NCI-H2107 (cell line): ENCODE measurements at places on chromosomes 5 and 9.
A peak's percentile ranks its signal among the peaks of the same experiment; 100 is the strongest.

DNA sequence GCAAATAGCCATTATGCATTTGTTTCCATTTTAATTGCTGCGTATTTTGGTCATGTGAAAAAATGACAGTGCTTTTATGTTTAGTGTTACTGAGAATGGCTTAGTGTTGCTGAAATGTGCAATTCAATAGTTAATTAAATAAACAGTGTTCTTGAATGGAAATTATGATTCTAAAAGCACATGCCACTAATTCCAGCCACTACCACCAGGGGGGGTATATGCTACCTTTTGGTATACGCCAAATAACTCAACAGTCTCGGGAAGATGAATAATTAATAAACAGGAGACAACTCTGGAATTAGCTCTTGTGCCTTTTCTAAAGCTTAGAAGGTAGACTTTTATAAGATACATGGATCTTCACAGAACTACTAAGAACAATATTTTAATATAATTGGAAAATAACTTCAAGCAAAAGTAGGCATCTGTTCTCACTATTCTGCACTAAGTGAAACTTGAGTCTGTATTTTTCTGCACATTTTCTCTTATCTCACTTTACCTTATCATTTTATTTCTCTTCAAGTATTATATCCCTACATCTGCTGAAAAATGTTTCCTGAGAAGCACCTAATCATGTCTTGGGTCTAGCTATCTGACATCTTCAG, 83.5 kb upstream of the MINAR2 start:
- DNase-seq: no peak

- DNase-seq: no peak
Observed at GRCh38 chr5:10111571-10111970, 138.1 kb downstream of the ATPSCKMT start.

DNA sequence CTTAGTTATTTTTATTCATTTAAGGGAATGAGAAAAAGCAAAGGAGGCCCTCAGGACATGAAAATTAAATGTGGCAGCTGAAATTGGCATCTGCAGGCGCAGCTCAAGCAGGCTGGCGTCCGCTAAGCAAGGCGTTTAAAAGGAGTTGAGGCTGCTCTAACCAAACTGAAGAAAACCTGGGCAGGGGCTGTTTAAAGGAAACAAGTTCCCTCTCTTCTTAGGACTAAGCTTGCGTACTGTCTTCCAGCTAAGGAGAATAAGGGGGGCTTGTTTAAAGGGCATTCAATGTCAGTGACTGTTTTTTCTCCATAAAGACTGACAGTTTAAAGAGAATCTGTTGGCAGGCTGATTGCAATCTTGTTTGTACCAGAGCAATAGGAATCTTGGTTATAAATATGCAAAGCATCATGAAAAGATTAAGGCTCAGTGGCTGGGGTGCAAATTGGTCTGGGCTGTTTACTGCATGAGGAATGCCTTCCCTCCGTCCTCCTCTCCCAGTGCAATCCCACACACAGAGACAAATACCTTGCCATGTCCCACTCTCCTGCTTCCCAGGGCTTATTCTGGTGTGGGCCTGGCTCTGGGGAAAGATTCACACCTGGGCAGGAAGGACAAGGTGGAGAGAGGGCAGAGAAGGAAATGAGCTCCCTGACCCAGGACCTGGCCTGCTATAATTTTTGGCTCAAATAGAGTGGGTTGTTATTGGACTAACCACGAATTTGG, 85.9 kb upstream of the LIFR start:
- no peak for DNase-seq

GRCh38 chr9:134887686-134888602, 7.3 kb downstream of the FCN2 start:
- no peak for DNase-seq

DNA sequence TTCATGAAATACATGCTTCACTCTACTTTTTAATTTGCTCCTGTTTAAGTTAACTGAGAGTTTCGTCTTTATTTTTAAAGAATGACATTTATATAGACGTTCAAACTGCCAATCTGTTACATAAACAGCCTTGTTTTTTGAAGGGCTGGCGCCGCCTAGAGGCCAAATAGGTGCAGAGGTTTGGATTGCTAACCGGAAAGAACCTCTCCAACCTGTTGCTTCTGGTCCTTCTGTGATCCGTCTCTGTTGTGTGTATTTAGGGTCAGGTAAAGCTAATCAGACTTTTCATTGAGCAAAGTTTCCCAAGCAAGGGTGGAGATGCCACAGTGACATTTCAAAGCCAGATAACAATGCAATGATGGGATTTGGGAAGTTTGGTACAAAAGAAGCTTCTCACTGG, 39.5 kb upstream of the GLIS3 start:
- peak; percentile 37 for DNase-seq

DNA sequence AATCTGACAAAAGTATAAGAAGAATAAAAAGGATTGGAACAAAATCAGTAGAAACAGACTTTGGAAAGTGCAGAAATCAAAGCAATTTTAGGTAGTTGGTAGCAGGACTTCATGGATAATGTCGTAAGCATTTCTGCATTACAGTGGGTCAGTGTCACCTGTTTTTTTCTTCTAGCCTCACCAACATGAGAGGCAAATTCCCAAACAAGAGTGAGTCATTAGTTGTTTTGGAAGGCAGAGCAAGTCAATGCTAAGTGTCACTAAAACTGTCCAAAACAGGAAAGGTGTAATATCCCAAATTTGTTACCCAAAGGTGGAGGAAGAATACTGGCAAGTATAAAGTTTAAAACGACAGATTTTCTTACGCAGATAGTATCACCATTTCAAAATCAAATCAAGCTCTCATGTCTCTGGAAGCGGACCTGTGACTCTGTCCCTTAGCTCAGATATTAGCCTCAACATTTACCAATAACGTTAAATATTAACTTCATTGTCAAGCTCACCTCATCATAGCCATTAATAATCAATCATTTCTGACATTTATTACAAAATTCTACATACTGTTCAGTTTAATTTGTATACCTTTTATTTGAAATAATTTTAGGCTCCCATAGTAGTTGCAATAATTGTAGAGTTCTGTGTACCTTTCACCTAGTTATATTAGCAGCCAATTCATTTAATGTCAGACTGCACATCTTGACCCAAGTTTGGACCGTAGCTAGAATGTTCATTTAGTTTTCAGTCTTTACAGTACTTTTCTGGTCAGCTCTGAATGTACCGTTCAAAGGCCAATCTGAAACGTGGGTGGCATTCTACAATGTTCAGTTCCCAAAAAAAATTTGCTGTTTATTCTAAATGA, 901.2 kb upstream of the COX7C start:
- DNase-seq: no peak

DNA sequence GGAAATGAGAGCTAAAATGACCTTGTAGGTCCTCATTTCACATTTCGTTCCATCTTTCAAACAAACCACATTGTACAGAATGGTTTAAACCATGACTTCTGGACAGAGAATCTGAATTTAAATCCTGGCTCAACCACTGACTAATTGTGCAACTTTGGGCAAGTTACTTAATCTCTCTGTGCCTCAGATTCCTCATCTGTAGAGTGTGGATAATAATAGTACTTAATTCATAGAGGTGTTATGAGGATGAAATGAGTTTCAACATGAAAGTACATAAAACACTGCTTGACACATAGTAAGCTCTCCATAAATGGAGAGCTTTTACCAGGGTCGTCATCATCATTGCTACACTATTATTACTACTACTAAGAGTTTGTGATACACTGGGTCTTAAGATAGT, 46.3 kb upstream of the FOXE1 start:
- no peak for DNase-seq
